ENCODE measurements at places on chromosomes 4 and X. TPM values are rescaled to one million over a fixed set of nuclear protein-coding genes. Genes with fewer than 3 reads are reported as not detected.

DNA sequence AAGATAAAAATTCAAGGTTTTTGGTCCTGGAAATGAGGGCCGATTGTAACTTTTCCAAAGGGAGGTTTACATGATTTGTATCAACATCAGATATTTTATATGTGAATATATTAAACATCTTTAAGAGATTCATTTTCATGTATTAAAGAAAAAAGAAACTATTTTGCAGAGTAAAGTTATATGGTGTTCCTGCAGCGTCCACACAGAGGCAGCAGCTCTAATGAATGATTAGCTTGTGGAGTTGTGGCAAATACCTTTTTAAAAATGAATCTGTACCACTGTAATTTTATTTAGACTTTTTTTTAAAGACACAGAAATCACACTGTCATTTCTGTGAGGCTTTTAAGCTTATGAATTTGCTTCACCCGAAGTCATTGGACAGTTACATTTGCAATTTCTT, 25.6 kb upstream of the FHDC1 start:
- no peak overlapping the region for H3K4me3 ChIP-seq
- no peaks in the 10 kb centered on the region for H3K4me1 ChIP-seq
- H3K27me3 ChIP-seq: no peaks in the 10 kb centered on the region
- peaks cover 3% of the 10 kb centered on the region for H3K36me3 ChIP-seq

PABPC1L2A gene
- total RNA-seq: not detected

- no peaks in the 10 kb centered on the region for H3K4me1 ChIP-seq
- no peaks in the 10 kb centered on the region for H3K36me3 ChIP-seq
- DNase-seq: peak; percentile 47
- H3K4me3 ChIP-seq: no peak overlapping the region
- no peaks in the 10 kb centered on the region for H3K27me3 ChIP-seq
These were observed 508.8 kb downstream of the ANKRD50 start for GRCh38 chr4:124203613-124204238.

TMEM31 gene
- total RNA-seq: 0.18 TPM

CEP44 gene
- total RNA-seq: 15.6 TPM

GRCh38 chr4:18422685-18423084, 401.1 kb upstream of the LCORL start:
- no peak overlapping the region for H3K27ac ChIP-seq
- no peak overlapping the region for H3K4me3 ChIP-seq
- no peaks in the 10 kb centered on the region for H3K36me3 ChIP-seq
- H3K4me1 ChIP-seq: no peaks in the 10 kb centered on the region
- H3K27me3 ChIP-seq: no peaks in the 10 kb centered on the region

Data from muscle of leg (tissue), 16 donors.